K562 (cell line): ENCODE measurements at places on chromosomes 5 and 9. TPM values are rescaled to one million over a fixed set of nuclear protein-coding genes. Genes with fewer than 3 reads are reported as not detected.

GRCh38 chr9:127580879-127581475, 31.1 kb upstream of the STXBP1 start:
- no peaks in the 10 kb centered on the region for H3K27me3 ChIP-seq
- no peaks in the 10 kb centered on the region for H3K36me3 ChIP-seq
- H3K4me3 ChIP-seq, result no peak overlapping the region
- H3K4me1 ChIP-seq, result peaks cover 23% of the 10 kb centered on the region
- DNase-seq, result no peak

Gene SLC36A2
- total RNA-seq, result not detected in 2 replicates

Gene CRHBP
- not detected in 2 replicates for total RNA-seq

DNA sequence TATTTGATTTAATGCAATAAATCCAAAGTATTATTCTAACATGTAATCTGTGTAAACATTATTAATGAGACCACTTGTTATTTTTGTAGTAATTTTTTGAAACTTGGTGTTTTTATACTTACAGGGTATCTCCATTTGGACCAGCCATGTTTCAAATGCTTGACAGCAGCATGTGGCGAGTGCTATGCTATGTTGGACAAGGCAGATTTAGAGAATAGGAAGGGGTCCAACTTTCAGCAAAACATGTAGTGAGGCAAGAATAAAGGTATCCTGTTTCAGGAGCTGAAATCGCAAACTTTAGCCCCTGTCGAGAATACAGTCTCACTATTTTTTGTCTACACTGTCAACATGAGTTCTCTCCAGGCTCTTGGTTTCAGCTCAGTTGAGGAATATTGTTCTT, 33.7 kb downstream of the SNX24 start:
- no peak for DNase-seq
- H3K27ac ChIP-seq, result no peak overlapping the region
- H3K4me3 ChIP-seq, result no peak overlapping the region
- H3K36me3 ChIP-seq, result no peaks in the 10 kb centered on the region
- no peaks in the 10 kb centered on the region for H3K27me3 ChIP-seq

Gene MTREX
- 152 and 153 TPM in 2 replicates for total RNA-seq

- H3K36me3 ChIP-seq, result no peaks in the 10 kb centered on the region
- no peak for DNase-seq
- H3K27me3 ChIP-seq, result no peaks in the 10 kb centered on the region
Observed at GRCh38 chr9:79255651-79256260, 316.0 kb upstream of the TLE4 start.
